Inflammatory macrophage (primary cell): ENCODE measurements at places on chromosomes 4 and X.

GRCh38 chrX:37646254-37646653, 39.3 kb upstream of the XK start:
- no peak for DNase-seq

GRCh38 chr4:176268963-176269362, at the start of gene ASB5:
TSS of gene ASB5 (minus strand) at chr4:176269222. CDS start at chr4:176269108, 114 bp downstream.
- DNase-seq: no peak

GRCh38 chr4:105767579-105767978, 59.0 kb downstream of the GSTCD start:
- DNase-seq: no peak

GRCh38 chrX:84335121-84335520, 147.1 kb upstream of the RPS6KA6 start:
- no peak for DNase-seq

GRCh38 chr4:142838778-142839177, 7.3 kb downstream of the INPP4B start:
- no peak for DNase-seq

DNA sequence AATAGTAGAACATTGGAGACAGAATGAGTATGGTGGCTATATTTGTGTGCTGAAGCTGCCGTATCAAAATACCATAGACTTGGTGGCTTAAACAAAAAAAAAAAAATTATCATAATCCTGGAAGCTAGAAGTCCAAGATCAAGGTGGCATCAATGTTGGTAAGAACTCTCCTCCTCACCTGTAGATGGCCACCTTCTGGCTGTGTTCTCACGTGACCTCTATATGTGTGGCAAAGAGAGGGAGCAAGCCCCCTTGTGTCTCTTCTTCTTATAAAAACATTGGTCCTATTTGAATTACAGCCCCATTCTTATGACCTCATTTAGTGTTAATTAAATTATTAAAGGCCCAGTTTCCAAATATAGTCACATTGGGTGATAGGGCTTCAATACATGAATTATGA, 1640.9 kb upstream of the PCDH7 start:
- DNase-seq: no peak

- no peak for DNase-seq
Observed at GRCh38 chr4:2256156-2256731, 5.7 kb downstream of the MXD4 start.

GRCh38 chrX:8274170-8274569, 103.1 kb upstream of the VCX2 start:
- no peak for DNase-seq

GRCh38 chr4:150419939-150420338, 162.0 kb upstream of the MAB21L2 start:
- DNase-seq: no peak

- DNase-seq: no peak
Observed at GRCh38 chr4:91288702-91289311, 1015.0 kb upstream of the GRID2 start.

DNA sequence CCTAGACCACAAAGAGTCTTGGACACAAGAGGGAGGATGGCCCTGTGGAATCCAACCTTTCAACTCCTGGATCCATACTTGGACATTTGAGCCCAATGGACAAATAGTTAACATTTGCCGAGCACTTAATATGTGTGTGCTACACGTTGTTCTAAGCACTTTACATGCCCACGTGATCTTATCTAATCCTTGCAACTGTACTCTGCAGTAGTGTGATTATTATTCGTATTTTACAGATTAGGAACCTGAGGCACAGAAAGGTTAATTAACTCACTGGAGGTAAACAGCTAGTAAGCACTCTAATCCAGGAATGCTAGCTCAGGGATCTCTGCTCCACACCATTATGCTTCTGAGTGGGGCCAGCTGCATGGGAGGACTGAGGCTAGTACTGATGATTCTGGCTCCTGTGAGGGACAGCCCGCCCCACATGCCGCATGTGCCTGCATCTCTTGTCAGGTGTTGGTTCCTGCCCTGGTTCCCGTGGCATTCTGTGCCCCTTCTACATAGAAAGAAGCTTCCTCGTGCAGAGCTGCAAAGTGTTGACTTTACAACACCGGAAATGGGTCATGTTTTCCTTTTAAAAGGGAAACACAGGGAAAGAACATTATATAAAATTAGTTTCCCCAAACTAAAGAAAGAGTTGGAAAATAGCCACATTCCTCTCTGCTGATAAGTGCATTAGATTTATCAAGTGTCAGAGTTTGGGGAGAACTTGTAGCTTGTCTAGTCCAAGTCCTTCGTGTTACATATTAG, 34.8 kb downstream of the PLAC1 start:
- DNase-seq: no peak

- no peak for DNase-seq
Observed at GRCh38 chr4:151797853-151798252, 37.0 kb upstream of the GATB start.

- DNase-seq: peak; percentile 25
Observed at GRCh38 chr4:183158062-183158461, 59.0 kb downstream of the WWC2 start.

DNA sequence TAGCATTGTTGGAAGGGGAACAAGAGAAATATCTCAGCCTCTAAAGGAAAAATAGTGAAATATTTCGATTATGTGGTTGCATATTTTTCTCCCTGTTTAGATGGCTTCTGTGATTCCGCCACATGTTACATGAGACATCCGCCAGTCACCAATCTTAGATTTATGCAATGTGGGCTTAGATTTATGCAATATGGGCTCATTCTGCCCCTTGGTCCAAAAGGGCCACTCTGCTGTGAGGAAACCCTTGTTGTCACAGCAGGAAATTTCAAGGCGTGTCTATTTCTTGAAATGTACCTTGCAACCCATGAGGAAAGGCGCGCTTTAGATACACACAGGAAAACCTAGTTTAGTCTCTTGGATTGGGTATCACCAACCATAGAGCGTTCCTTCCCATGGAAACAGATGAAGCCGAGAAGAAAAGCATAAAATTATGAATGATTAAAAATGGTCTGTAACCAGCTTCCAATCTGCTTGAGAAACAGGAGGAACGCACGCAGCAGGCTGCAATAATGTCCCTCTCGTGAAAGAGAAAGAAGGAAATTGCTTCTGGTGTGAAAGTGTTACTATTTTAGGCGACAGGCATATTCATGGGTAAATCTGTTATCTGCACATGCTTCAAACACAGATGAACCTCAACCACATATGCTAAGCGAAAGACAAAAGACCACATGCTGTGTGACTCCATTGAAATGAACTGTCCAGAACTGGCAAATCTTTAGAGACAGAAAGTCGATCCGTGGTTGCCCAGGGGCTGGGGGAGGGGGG, 3.7 kb downstream of the RS1 start:
- DNase-seq: peak; percentile 85

DNA sequence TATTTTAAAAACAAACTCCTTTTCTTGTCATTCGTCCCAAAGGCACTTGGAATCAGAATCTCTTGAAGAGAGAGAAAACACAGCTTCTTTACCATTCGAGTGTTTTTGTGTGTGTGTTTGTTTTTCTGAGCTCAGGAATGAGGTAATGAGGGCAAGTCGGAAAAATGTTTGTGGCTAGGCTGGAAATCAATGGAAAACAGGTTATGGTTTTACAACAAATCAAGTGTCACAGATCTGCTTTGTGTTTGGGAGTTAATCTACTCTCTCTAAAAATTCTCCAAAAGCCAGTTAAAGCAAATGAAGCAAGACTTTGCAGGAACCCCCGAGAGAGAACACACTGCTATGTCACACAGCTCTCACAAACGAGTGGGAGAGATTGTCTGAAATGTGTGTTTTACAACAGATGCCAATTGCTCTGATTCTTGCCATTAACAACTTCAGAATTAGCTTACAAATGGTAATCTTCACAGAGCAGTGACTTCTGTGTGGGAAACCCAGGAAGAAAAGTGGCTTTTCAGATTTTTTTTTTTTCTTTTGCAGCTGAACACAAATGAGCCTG, 264.1 kb downstream of the CBLL2 start:
- DNase-seq: no peak
